ENCODE measurements at places on chromosomes 2 and 18.

DNA sequence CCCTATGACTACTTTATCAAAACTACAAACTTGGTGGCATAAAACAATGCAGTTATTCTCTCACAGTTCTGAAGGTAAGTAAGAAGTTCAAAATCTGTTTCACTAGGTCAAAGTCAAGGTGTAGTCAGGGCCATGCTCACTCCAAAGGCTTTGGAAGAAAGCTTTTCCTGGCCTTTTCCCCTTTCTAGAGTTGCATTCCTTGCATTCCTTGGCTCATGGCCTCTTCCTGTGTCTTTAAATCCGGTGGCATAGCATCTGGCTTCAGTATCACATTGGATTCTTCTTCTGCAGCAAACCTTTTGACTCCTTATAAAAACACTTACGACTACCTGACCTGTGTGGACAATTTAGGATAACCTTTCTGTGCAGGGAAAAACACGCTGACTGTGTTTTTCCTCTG, 543.5 kb upstream of the HNMT start:
- no peak for DNase-seq

DNA sequence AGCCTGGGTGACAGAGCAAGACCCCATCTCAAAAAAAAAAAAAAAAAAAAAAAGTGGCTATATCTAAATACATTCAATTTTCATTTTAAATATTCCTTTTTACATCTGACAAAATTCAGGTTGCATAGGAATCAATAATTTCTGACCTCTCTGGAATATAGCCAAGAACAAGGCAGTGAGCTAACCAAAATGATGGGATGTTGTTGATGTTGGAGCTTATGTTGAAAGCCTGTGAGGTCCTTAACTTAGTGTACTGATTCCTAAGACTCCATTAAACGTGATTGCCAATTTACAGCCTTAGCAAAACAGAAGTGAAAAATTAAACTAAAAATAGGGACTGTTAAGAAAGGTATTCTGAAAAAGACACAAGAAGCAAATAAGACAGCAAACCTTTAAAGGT, 109.6 kb downstream of the MEP1B start:
- DNase-seq: no peak

- DNase-seq: no peak
Observed at GRCh38 chr2:27072920-27073319, 1.5 kb upstream of the OST4 start.

GRCh38 chr2:188993247-188993646, 19.1 kb downstream of the COL3A1 start:
- no peak for DNase-seq

GRCh38 chr18:74773171-74773624, 175.5 kb downstream of the ZNF407 start:
- no peak for DNase-seq

DNA sequence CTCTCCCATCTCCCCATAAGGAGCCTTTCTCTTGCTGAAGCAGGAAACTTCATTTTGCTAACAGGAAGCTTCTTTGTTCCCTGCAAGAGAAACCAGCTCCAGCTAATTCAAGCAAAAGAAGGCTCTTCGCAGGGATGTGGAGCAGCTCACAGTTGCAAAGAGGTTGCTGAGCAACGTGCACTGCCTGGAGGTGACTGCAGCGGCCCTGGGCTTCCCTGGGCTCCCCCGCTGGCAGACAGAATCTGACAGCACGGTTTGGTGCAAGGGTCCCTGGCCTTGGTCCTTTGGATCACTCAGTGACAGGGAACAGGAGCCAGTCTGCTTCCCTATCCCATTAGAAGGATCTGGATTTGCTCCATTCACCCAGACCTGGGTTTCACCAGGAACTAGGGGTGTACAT, 25.8 kb downstream of the GPR55 start:
- no peak for DNase-seq

GRCh38 chr2:148721520-148721931, 77.0 kb downstream of the EPC2 start:
- DNase-seq: no peak

GRCh38 chr2:98013407-98014042, 17.8 kb upstream of the TMEM131 start:
- DNase-seq: no peak

DNA sequence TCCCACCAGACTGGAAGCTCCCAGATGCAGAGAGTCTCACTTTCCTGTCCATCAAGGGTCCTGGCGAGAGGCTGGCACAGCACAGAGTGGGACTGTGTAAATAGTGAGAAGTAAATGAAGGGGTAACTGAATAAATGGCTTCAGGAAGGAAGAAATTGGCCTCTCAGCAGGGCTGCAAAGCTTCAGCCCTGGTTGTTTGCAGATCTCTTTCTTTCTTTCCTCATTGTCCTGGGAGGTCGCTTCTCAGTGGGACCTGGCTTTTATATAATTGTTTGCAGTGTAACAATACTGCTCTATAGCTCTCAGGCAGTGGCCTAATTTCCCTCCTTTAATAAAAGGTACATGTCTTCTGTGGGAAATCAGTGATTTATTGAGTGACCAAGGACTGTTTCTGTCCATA, 74.9 kb upstream of the GPR45 start:
- DNase-seq: no peak

DNA sequence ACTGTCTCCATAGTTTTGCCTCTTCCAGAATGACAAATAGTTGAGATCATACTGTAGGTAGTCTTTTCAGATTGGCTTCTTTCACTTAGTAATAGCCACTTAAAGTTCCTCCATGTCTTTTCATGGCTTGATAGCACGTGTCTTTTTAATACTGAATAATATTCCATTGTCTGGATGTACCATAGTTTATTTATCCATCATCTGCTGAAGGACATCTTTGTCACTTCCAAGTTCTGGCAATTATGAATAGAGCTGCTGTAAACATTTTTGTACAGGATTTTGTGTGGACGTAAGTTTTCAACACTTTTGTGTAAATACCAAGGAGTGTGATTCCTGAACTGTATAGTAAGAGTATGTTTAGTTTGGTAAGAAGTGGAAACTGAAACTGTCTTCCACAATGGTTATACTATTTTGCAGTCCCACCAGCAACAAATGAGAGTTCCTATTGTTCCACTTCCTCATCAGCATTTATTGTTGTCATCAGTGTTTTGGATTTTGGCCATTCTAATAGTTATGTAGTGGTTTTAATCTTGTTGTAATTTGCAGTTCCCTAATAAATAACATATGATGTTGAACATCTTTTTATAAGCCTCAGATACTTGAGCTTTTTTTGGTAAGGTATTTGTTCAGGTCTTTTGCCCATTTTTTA, 18.9 kb downstream of the LTBP1 start:
- DNase-seq: no peak

DNA sequence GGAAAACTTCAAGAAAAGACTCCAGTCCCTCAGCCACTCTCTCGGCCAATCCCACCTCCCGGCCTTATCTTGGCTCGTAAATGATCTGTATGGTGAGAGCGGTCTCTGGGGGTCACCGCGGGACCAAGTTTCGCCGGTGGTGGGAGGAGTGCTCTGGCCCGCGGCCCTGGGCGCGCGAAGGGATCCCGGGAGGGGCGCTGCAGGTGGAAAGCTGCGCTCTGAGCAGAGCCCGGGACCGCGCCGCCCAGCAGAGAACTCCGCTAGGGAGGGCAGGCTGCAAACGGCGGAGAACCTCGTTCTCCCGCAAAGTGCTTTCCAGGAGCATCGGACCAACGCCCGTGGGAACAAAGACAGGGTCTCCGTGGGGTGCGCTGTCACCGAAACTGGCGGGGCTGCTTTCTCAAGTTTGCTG, 622 bp downstream of the LRP2 start:
- DNase-seq: no peak

DNA sequence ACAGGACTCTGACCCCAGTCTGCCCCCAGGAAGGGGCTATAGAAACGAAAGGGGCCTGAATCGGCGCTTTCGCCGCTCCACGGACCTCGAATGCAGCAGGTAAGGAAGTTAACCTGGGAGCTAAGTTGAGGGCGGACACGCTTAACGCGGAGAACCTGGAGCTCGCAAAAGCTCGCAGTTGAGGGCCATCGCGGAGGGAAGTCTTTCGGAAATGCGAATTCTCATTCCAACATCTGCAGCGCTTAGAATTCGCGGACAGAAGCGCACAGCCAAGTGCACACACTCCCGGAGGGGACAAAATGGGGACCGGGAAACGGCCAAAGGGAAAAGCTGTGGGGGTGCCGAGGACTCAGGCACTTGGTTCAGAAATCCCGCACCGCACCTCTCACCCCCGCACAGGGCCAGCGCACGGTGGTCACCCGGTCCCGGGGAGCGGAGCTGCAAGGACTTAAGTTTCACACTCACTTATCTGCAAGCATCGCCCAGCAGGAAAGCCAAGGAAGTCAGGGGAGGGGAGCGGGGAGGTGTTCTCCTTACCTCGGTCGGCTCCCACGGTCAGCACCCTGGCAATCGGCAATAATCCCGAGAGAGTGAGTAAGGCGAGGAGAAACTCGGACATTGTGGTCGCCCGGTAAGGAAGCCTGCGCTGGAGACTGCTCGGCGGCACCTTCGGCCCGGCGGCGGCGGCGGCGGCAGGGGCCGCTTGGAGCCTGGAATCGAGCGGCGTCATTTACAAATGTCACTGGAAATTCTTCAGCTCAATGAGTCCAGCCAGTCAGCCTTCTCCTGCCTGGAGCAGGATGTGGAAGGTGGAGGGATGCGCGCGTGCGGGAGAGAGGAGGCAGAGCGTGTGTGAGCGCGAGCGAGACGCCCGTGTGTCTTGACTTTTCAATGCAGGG, 456 bp downstream of the LRP1B start:
- no peak for DNase-seq

GRCh38 chr2:178877874-178878273, 70.7 kb upstream of the TTN start:
- no peak for DNase-seq

GRCh38 chr2:218792433-218792832, 10.5 kb downstream of the CYP27A1 start:
- DNase-seq: no peak

- no peak for DNase-seq
Observed at GRCh38 chr18:63905361-63905760, 2.4 kb upstream of the SERPINB10 start.

GRCh38 chr2:39678170-39678569, 12.5 kb downstream of the TMEM178A start:
- no peak for DNase-seq

DNA sequence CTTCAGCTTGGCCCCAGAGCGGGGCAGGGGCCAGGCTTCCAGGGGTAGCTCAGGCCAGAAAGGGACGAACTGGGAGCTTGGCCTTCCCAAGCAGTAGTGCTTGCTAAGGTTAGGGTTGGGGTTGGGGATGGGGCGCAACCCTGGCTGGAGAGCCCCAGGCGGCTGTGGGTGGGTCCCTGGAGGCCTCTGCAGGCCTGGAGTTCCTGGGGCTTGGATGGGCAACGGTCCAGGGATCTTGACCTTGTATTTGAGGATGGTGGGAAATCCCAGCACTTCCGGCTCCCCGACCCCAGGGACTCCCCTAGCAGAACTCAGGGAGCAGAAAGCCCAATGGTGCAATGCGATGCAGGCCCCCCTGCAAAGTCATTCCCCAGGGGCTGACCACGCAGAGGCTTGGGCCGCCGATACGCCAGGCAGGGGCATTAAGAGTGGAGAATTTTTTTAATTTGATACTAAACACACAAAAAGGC, 12.6 kb upstream of the MLPH start:
- no peak for DNase-seq
